HS-5 (cell line): ENCODE measurements at places on chromosomes 16 and 17.

DNA sequence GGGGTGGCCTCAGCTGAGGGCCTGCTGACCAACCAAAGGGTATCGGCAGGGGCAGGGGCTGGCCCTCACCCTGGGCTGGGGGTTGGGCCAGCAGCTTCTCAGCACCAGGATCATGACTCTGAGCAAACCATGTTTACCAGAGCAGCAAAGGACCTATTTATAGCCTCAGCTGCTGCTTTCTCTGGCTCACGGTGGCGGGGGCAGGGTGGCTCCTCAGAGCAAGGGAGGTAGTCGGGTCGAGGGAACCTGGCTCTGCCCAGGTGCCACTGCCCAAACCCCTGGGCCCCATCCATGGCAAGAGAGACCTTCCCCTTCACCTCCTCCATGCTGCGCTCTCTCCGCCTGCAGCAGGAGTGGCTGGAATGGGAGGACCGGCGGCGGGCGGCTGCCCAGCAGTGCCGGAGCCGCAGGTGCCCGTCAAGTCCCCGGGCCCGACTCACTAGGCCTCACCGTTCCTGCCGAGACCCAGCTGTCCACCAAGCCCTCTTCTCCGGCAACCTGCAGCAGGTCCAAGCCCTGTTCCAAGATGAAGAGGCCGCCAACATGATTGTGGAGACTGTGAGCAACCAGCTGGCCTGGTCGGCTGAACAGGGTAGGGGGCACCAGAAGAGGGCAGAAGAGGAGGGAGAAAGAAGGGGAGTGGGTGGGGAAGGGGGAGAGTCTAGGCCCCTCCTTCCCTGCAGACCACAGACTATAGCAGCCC, at the start of gene ASB16:
ASB16 (plus strand) TSS at position 206 of the 703 bp plus-strand sequence; CDS start at position 292, 86 bp downstream.
- no peak for DNase-seq

GRCh38 chr17:71395901-71396300, 724.9 kb upstream of the SOX9 start:
- DNase-seq, result no peak

- DNase-seq, result no peak
Measured at GRCh38 chr16:88351491-88352101, 31.2 kb upstream of the ZNF469 start.

GRCh38 chr16:89971495-89972243, 23.1 kb downstream of the DEF8 start:
- DNase-seq, result no peak

DNA sequence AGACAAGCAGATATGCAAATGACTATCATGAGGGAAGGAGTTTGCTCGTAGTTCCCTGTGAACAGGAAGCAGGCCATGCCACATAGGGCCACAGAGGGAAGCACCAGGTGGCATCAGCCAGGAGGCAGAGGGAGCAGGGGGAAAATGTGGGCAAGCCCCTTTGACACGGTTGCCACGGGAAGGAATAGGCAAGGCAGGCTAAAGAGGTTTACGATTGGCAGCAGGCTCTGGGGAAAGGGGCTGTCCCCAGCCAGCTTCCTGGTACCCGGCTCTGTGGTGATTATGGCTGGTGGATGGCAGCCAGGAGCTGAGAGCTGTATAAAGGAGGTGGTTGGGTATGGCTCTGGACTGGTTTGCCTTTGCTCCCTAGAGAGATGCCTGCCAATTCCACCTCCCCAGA, 848 bp downstream of the CES3 start:
- no peak for DNase-seq

GRCh38 chr17:63095879-63096278, 129.8 kb downstream of the TANC2 start:
- no peak for DNase-seq

DNA sequence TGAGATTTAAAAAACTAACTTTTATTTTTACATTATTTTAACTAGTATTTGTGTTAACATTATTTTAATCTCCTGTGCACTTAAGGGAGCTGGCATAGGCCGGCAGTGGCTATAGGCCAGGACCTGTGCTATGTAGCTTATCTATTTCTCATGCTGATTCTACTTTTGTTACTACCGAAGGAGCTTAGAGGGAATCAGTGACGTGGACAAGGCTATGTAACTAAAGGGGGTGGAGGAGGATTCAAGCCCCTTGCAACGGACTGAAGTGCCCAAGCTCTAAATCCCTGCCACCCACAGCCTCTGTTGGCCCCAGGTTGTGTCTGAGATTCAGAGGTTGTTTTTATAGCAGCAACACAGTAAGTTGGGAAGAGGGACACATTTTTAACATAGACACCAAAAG, 356.4 kb downstream of the WWOX start:
- DNase-seq, result no peak

GRCh38 chr16:85524630-85525419, 88.3 kb upstream of the GSE1 start:
- no peak for DNase-seq

- DNase-seq, result no peak
Measured at GRCh38 chr17:49452661-49453060, 38.0 kb upstream of the PHB1 start.

DNA sequence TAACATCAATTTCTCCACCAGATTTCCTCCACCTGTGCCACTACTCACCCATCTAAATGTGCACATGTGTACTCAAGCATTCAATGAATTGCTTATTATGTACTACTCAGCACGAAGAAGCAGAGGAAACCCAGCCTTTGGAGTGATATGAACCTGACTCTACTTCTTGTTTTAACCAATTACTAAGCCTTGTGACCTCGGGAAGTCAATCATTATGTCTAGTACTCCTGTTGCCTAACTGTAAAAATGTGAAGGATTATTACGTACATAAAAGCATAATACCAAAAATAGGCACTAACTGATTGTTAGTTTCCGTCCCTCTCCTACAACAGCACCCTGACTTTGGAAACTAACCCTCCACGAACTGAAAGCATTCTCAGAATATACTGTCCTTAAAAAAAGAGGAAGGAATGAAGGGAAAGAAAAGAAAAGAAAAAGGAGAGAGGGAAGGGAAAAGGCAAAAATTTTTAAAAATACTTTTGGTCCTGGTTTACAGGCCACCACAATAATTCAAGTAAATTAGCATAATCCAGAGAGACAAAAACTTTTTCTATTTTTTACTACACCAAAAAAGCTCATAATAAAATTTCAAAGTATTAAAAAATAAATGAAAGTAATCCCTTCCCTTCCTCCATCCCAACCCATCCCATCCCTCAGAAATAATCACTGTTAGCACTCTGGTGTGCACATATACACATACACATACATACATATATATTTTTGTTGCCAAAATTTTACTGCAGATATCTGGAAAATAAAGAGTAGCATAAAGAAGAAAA, 53.6 kb downstream of the KANSL1 start:
- no peak for DNase-seq

DNA sequence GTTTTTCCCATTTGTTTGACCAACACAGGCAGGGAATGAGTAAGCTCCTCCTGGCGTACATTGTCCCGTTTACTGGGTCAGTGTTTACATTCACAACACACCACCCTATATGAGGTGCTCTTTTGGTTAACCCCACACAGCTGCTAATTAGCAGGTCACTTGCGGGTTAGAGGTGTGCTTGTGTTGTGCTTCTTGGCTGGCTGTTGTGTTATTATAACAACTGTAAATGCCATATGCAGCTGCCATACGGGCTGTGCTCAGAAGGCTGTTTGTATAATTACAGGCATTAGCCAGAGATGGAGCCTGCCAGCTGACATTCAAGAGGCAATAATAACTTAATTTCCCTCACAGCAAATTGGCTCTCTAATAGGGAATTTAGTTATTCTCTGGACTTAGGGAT, 205.1 kb upstream of the ELAC2 start:
- no peak for DNase-seq

- no peak for DNase-seq
Measured at GRCh38 chr16:77112746-77113145, 78.2 kb upstream of the MON1B start.

- DNase-seq, result no peak
Measured at GRCh38 chr16:70552675-70553074, 29.1 kb downstream of the SF3B3 start.

GRCh38 chr17:2195729-2196128, 107.9 kb downstream of the SMG6 start:
- DNase-seq, result no peak

DNA sequence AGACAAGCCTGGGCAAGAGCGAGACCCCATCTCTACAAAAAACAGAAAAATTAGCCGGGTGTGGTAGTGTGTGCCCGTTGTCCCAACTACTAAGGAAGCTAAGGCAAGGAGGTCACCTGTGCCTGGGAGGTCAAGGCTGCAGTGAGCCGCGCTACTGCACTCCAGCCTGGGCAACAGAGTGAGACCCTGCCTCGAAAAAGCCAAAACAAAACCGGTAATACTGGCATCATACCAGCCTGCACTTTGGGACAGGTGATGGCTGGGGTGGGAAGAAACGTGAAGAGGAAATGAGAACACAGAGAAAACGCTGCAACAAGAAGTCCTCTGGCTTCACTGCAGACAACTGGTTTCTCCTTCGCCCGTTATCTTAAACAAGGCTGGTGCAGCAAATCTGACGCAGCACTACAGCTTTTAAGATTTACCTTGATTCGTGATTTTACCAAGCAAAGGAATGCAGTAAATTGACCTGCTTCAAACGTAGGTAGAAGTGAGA, 725 bp upstream of the CASC3 start:
- no peak for DNase-seq

DNA sequence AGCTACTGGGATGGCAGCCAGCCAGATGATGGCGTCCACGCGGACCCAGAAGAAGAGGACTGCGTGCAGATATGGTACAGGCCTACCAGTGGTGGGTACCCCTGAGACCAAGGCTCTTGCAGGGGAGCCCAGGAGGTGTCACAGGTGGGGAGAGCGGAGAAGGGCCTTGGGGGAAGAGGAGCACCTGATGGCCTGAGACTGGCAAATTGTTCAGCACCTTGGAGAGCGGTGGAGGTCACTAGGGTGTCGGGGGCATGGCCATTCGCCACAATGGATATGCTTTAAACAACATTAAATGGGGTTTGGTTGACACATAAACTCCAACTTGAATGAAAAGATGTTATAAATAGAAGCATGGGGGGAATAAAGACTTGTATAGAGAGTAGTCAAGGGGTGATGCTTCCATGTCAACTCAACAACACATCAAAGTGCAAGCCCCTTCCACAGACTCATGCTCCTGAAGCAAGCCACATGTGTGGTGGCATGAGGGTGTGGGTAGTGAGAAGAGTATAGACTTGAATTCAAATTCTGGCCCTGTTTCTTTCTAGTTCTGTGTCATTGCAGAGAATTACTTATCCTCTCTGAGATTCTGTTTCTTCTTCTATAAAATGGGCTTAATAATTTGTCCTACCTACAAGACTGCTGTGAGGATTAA, 22.2 kb downstream of the CLEC19A start:
- DNase-seq, result no peak

DNA sequence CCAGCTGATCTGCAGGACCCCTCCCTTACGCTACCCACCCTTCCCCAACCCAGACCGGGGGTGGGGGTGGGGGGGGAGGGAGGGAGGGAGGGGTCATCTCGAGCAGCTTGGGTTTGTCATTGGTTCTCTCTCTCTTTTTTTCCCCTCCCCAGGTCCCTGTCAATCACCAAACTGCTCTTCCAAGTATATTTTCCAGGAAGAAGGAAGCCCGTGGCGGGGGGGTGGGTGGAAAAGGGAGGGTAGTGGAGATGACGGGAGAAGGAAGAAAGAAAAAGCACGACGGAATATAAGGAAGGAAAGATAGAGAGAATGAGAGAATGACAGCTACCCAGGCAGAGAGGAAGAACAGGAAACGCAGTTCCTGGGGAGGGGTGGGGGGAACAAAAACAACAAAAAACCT, 17.9 kb downstream of the SALL1 start:
- DNase-seq, result no peak

GRCh38 chr16:4876646-4877379, 29.5 kb downstream of the UBN1 start:
- no peak for DNase-seq

- no peak for DNase-seq
Measured at GRCh38 chr16:88638323-88639230, at the start of gene IL17C. IL17C (plus strand) TSS chr16:88638572; CDS start chr16:88638642, 70 bp downstream.

- DNase-seq, result no peak
Measured at GRCh38 chr16:86604436-86605193, 26.3 kb downstream of the FOXL1 start.

GRCh38 chr17:66299711-66300110, 2.7 kb upstream of the PRKCA start:
- no peak for DNase-seq
